ENCODE measurements at places on chromosomes 12 and 14.

GRCh38 chr12:12975322-12976077 is 23.5 kb upstream of the GPRC5D start:
- DNase-seq, result no peak

GRCh38 chr14:31229638-31230572 is 22.3 kb upstream of the HECTD1 start:
- no peak for DNase-seq

GRCh38 chr14:36428350-36428749 is 91.7 kb downstream of the NKX2-1 start:
- DNase-seq, result no peak

- DNase-seq, result no peak
Observed at GRCh38 chr12:131674373-131674772, 36.5 kb upstream of the SFSWAP start.

GRCh38 chr12:132141976-132142678 is 2.0 kb downstream of the DDX51 start:
- DNase-seq, result no peak

DNA sequence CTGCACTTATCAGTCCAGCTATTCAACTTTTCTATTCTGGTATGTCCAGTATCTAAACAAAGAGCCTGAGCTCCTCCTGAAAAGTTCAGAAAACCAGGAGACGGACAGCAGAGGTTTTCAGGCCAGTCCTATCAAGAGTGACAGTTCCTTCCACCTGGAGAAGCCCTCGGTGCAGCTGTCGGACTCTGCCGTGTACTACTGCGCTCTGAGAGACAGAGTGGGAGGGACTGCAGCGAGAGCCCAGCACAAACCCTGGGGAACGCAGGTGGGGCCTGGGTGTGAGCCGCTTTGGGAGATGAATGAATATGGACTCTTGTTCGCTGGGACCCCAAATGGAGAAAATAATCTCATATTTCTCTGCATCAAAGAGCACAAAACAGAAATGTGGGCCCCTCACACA is 329.8 kb upstream of the OR4E1 start:
- DNase-seq, result no peak

GRCh38 chr12:111085096-111085495 is 164.7 kb upstream of the MYL2 start:
- DNase-seq, result no peak

- DNase-seq, result no peak
Observed at GRCh38 chr12:114764510-114764909, 80.5 kb upstream of the TBX3 start.

DNA sequence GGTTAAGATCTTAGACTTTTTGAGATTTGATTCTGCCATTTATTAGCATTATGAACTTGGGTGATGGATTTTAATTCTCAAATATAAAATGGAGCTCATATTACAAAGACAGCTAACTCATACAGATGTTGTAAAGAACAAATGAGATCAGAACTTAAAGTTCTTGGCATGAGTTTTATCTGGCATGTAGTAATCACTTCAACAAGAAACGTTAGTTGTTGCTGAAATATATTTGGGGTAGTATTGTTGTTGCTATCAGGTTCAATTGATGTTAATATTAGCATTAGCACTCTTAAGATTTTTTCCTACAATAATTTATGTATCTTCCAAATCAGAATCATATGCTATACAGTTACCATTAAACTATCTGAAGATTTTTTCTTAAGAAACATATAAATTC is 71.0 kb downstream of the SLC6A15 start:
- no peak for DNase-seq

GRCh38 chr12:42237853-42238239 is 202 bp downstream of the YAF2 start:
- no peak for DNase-seq

DNA sequence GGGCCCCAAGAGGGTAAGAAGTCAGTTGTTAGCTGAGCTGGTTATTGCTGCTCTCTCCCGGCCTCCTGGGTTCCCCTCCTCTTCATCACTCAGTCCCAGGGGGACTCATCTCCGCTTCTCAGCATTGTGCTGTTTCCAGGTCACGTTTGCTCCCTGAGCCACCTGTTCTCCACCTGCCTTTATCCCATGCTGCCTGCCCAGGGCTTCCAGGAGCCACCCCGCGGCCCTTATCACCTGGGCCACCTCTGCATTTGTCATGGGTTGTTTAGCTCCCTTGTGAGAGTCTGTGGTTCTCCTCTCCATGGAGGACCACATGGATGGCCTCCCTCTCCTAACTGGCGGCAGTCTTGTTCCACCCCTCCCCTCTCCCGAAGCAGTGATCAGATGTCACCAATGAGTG is 36.0 kb downstream of the SYNDIG1L start:
- DNase-seq, result no peak

GRCh38 chr14:77213679-77214016 is 32.0 kb downstream of the TMEM63C start:
- DNase-seq, result no peak

GRCh38 chr14:99057576-99058083 is 214.4 kb downstream of the BCL11B start:
- no peak for DNase-seq

GRCh38 chr12:530308-530707 is 70.6 kb downstream of the B4GALNT3 start:
- no peak for DNase-seq

- DNase-seq, result no peak
Observed at GRCh38 chr12:88251798-88252197, 109.7 kb downstream of the TMTC3 start.

DNA sequence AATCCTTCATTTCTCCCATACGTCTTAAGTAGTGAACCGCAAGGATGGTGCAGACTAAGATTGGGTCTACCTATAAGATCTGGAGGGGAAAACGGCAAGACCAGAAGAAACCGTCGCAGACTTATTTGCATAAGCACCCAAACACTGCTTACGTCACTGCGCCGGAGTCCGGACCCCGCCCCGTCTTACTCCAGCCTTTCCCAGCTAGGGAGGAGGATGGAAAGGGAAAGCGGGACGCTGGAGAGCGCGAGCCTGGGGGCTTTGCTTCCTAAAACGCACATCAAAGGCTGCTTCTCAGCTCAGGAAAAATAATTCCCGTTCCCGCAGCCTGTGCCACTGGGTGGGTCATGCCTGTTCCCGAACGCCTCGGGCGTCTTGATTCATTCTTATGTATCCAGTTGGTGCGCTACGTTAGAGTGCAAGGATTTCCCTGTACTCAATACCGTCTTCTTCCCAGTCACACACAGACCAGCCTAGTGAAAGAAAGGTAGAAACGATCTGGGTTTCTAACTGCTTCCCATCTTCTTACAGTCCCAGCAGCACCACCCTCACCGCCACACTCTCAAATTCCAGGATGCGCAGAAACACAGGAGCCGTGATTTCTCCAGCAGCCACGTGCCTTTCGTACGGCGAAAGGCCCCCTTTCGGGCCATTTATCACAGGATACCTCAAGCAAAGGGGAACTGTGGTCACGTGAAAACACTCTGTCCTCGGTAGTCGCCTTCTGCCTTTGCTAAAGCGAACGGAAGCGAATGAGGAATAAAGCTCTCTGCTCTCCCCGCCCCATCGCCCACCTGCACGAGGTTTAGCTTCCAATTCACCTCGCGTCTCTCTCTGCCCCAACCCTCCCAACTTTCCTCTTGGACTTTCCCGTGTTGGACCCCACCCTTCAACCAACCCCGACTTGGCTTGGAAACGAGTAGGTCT is 1.1 kb downstream of the SLC6A15 start:
- peak; percentile 6 for DNase-seq

DNA sequence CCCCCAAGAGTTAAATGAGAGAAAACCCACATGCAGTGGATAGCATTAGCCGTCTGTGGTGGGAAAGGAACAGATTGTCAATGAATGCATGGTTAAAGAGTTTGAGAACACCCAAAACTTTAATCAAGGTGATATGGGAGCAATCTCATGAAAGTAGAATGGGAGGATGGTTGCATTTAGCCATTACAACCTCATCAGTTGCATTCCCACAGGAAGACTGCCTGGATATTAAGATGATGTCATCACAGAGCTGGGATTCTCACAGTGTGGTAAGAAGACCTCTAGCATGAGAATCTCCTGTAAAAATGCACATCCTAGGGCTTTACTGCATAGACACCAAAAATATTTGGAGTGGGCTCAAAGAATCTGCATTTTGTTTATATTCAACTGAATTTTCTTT is 284.9 kb downstream of the RGS6 start:
- DNase-seq, result no peak

DNA sequence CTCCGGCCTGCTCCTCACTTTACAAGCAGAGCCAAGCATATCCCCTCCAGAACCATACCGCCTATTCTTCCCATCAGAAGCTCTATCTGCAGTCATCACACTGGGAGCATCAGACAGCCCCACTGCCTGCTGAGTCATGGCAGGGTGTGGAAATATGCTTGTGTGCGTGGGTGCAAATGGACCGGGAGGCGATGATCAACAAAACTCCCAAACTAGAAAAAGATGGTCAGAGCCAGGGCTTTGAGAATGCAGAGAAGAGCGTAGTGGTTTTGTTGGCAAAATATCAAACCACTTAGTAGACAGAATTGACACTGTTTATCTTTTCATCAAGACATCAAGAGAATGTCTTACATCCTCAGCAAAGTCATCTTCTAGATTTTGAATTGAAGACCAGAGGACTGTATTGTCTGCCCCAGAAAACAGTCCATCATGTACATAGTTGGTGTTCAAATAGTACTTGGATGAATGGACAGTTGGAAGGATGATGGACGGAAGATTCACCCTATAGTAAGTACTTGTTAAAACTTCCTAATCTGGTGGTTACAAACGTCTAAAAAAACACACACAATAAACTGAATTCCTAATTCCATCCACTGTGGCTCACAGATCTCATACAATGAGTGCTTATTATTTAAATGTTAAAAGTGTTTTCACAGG is 54.9 kb downstream of the VWF start:
- peak; percentile 49 for DNase-seq

Measured in stimulated activated naive CD8-positive, alpha-beta T cell treated with anti-CD3 and anti-CD28 coated beads, Interleukin-15, Interleukin-2, amounts not matched to agents 100 U/mL and 50 U/mL, for 24 hours (primary cell).